ENCODE measurements at places on chromosomes 12 and 14. TPM values are rescaled to one million over a fixed set of nuclear protein-coding genes. Genes with fewer than 3 reads are reported as not detected.
A peak's percentile ranks its signal among the peaks of the same experiment; 100 is the strongest.

Gene FRMD6
- 120 TPM for total RNA-seq

Gene C14orf132
- 16.5 TPM for total RNA-seq

Gene GPR162
- 23.1 TPM for total RNA-seq

Gene CLEC4E
- total RNA-seq: 11.2 TPM

Gene KRT78
- not detected for total RNA-seq

- H3K4me1 ChIP-seq: peaks cover 7% of the 10 kb centered on the region
- DNase-seq: peak; percentile 20
- peak overlapping the region; percentile 86 for H3K27ac ChIP-seq
- no peak overlapping the region for H3K4me3 ChIP-seq
These were observed 11.0 kb downstream of the PLEKHG3 start for GRCh38 chr14:64715146-64715627.

GRCh38 chr12:65500091-65500900, 221.8 kb downstream of the MSRB3 start:
- H3K4me1 ChIP-seq: no peaks in the 10 kb centered on the region
- DNase-seq: no peak
- H3K36me3 ChIP-seq: no peaks in the 10 kb centered on the region
- H3K27ac ChIP-seq: no peak overlapping the region
- no peak overlapping the region for H3K4me3 ChIP-seq

DNA sequence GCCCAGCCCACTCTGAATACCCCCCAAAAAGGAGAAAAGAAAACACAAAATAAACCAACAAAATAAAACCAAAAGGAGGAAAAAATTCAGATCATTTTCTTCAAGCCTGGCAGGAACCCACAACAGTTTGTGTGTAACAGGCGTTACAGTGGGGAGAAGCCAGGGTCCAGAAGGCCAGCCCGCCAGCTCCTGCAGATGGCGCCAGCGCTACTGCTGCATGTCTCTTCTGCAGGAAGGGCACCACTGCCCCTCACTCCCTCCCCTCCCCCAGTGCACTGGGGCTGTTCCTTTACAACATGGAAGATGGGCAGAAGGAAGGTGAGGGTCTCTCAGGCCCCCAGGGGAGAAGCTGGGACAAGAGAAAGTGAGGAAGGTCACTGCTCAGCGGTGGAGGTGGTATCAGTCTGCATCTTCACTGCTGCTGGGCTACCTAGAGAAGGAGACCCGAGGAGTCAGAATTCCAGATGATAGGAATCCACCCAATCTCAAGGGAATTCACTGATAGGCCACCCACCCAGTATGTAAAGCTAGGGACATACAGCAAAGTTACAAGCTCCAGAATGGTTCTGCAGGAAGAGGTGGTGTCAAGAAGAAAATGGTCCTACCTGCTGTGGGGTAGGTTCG, 2.3 kb upstream of the NOP2 start:
- no peak overlapping the region for H3K4me3 ChIP-seq
- no peak overlapping the region for H3K27ac ChIP-seq
- no peaks in the 10 kb centered on the region for H3K36me3 ChIP-seq
- no peaks in the 10 kb centered on the region for H3K27me3 ChIP-seq
- DNase-seq: no peak
- no peaks in the 10 kb centered on the region for H3K4me1 ChIP-seq

- H3K27me3 ChIP-seq: no peaks in the 10 kb centered on the region
- no peaks in the 10 kb centered on the region for H3K36me3 ChIP-seq
- no peak for DNase-seq
These were observed 62.8 kb upstream of the FOXN3 start for GRCh38 chr14:89479802-89480201.

DNA sequence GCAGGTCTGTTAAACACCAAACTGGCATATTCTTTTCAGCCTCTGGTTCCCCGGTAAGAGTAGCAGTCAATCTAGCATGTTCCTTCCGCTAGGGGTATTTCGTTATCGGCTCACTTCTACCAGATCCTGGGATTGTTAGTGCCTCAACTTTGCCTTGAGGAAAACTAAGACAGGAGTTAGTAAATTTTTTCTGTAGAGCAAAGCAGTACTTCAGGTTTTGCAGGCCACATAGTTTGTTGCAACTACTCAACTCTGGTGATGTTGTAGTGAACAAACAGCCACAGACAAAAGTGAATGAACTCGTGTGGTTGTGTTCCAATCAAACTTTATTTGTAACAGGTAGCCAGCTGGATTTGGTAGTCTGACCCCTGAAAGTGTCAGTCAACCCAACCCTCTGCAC, 6.3 kb upstream of the CDH24 start:
- H3K27me3 ChIP-seq: no peaks in the 10 kb centered on the region
- H3K36me3 ChIP-seq: no peaks in the 10 kb centered on the region
- H3K4me3 ChIP-seq: no peak overlapping the region
- H3K4me1 ChIP-seq: no peaks in the 10 kb centered on the region

DNA sequence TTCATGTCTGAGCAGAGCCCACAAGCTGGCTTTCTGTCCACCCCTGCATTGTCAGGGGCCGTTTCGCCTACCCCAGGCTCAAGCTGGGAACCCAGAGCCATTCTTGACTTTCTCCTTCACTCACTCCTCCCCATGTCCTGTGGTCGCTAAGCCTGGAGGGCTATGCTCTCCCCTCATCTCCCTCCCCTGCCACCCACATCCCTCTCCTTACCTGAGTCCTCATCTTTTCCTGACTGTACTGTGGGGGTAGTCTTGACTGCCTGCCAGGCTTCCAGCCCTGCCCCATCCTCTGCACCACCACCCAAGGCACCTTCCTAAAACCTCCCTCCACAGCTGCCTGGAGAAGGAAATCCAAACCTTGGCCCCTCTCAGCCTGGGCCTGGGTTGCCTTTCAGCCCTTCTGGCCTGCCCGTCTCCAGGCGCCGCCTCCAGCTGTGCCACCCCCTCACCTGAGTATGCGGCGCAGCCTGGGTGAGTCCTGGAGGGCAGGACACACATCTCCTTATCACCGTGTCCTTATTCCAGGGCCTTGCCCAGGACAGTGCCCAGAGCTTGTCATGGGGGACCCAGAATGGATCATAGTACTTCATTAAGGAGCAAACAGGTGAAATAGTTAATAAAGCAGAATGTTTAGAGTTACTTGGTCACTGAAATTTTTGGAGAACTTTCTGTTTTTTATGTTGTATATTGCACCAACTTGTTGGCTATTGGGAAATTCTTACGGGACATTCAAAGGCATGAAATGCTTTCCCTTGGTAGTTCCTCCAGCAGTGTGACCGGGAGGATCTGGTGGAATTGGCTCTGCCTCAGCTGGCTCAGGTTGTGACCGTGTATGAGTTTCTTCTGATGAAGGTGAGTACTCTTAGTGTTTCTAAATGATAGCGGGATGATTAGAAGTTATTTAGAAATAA, 14.5 kb downstream of the ZNF839 start:
- H3K27me3 ChIP-seq: no peaks in the 10 kb centered on the region
- no peak overlapping the region for H3K27ac ChIP-seq
- no peak overlapping the region for H3K4me3 ChIP-seq
- H3K36me3 ChIP-seq: no peaks in the 10 kb centered on the region

GRCh38 chr14:89165189-89166181, 251.5 kb downstream of the FOXN3 start:
- DNase-seq: no peak
- peak overlapping the region; percentile 1 for H3K4me3 ChIP-seq
- H3K4me1 ChIP-seq: peaks cover 8% of the 10 kb centered on the region
- H3K27ac ChIP-seq: peak overlapping the region; percentile 71
- H3K27me3 ChIP-seq: no peaks in the 10 kb centered on the region

DNA sequence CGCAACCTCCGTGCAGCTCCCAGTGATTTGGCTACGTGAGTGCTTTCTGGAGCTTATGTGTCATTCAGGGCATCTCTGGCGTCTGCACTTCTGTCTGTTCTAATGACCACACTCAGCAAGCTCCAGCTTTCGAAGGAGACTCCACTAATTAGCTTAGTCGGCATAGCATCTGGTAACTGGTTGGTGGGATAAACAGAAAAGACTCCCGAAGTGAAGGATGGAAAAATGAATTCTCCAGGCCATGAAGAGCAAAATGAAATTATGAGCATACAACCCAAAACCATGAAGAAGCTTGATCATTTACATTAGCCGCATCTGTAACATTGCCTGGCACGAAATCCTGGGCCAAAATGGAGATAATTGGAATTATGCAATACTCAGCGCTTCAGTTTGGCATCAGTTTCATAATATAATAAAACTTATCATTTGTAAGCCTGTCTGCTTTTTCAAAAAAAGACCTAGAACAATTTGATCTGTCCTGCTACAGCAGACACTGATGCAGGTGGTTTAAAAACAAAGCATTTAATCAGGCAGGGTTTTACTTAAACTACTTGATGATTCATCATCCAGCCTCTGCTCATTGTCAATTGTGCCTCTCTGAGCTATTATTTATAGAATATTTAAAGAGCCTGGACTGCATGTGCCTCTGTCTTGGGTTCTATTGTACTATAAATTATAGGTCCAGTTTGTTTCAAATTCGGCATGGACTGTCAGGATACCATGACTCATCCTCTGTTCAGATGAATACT, 87.4 kb downstream of the SYT1 start:
- no peak for DNase-seq
- H3K27me3 ChIP-seq: no peaks in the 10 kb centered on the region
- no peak overlapping the region for H3K4me3 ChIP-seq
- H3K27ac ChIP-seq: no peak overlapping the region
- no peaks in the 10 kb centered on the region for H3K4me1 ChIP-seq

DNA sequence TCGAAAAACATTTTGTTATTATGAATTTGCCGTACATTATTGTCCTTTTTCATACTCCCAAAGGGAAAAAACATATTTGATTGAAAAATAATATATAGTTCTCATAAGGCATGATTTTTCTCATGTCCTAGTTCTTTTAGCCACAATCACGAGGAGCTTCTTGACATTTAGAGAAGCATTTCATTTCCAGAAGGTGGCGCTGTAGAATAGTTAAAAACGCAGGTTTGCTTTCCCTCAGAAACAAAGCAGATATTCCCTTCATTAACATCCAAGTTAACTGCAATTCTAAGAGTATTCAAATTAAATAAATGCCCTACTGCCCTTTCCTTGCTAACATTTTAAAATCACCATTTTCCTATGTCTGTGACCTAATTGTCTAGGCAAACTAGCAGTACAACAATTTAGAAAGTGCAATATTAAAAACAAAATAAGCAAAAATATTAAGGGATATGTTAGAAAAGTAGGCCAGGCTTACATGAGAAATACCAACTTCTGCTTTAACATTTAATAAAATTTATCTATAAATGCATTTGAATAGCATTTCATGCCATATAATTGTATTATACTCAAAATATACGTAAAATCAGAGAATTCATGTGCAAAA, 10.9 kb upstream of the PIK3C2G start:
- H3K36me3 ChIP-seq: no peaks in the 10 kb centered on the region
- no peak overlapping the region for H3K4me3 ChIP-seq
- no peak for DNase-seq
- H3K27ac ChIP-seq: peak overlapping the region; percentile 1
- H3K4me1 ChIP-seq: no peaks in the 10 kb centered on the region

DNA sequence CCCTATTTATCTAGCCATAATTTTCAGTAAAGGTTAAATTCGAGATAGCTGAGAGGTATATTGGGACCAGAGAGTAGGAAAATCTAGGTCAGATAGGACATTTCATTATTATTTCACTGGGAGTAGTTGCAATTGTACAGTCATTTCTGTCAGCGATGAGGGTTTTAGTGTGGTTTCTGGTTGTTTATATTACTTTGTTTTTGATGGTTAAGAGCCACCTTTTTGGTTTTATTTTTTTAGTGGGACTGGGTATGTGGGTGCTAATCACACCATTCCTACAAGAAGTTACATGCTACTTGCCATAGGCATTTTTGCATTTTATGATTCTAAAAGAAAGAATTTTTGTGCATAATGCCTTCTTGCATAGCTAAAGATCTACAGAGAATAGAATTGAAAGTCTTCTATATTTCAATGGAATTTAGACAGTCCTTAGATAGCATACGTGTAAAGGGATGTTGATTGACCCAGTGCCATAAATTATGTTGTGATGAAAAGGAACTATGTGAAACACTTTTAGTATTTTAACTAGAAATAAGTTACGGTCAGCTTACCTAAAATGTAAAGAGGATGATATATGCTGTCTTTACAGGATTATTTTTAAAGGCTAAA, 85.2 kb downstream of the KTN1 start:
- H3K27ac ChIP-seq: no peak overlapping the region
- no peaks in the 10 kb centered on the region for H3K4me1 ChIP-seq
- H3K36me3 ChIP-seq: no peaks in the 10 kb centered on the region
- DNase-seq: no peak
- no peaks in the 10 kb centered on the region for H3K27me3 ChIP-seq

DNA sequence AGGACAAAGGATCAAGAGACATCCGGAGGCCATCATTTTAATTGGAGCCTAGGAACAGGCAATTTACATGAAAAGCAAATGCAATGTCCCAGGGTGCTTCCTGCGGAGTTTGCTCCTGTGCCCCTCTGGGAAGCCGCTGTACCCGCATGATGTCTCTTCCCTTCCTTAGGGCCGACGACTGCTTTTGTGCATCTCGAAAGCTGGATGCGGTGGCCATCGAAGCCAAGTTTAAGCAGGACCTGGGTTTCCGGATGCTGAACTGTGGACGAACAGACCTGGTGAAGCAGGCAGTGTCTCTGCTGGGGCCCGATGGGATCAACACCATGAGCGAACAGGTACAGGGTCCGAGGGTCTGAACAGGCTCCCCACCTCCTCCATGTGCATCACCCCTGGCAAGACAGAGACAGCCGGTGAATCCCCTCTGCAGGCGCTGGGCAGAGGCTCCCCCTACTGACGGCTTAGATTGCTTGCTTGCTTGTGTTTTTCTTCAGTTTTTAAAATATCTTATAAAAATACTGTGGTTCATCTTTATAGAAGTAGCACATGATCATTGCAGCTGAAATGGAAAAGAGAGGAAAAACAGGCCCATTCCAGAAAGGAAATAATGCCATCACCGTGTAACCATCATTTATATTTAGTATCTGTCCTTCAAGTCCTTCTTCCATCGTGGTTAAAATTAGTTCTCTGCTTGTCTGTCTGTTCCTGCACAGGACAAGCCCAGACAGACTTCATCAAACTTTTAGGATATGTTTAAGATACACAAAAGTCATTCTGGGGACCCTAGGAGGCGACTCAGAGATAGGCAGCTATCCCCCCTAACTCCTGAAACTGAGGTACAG, 75.4 kb upstream of the PWP1 start:
- no peak for DNase-seq
- H3K4me1 ChIP-seq: no peaks in the 10 kb centered on the region
- H3K27ac ChIP-seq: no peak overlapping the region
- no peaks in the 10 kb centered on the region for H3K27me3 ChIP-seq

DNA sequence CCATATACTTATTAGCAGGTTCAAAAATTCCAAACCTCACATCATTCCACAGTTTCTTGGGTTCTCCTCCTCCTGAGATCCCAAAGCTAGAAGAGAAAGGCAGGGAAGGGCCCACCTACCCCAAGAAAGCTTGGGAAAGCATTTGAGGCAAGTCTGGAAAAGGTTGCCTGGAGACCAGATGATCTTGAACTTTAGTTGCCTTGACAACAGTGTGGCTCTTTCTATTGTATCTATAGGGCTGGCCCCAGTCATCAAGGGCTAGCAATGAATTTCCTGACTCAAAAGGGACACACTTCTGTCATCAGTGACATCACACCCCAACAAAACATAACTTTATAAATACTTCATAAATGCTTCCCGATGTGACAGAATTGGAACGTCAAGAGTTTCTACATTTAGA, 40.0 kb downstream of the ZFYVE1 start:
- no peak for DNase-seq
- no peaks in the 10 kb centered on the region for H3K4me1 ChIP-seq
- H3K4me3 ChIP-seq: no peak overlapping the region
- no peak overlapping the region for H3K27ac ChIP-seq

- H3K36me3 ChIP-seq: no peaks in the 10 kb centered on the region
- H3K27me3 ChIP-seq: no peaks in the 10 kb centered on the region
- no peak overlapping the region for H3K4me3 ChIP-seq
- no peak overlapping the region for H3K27ac ChIP-seq
- H3K4me1 ChIP-seq: no peaks in the 10 kb centered on the region
These were observed 2.9 kb upstream of the CLMN start for GRCh38 chr14:95322651-95323050.
